ENCODE measurements at places on chromosomes 7 and 10.

GRCh38 chr10:91642831-91643692, 10.2 kb upstream of the PPP1R3C start:
- no peak for DNase-seq

GRCh38 chr7:35717013-35717412, 22.1 kb upstream of the HERPUD2 start:
- DNase-seq: no peak

- no peak for DNase-seq
Measured at GRCh38 chr10:120539076-120539475, 82.0 kb downstream of the PLPP4 start.

- DNase-seq: no peak
Measured at GRCh38 chr10:124062390-124062789, 31.0 kb downstream of the CHST15 start.

GRCh38 chr7:37405128-37405527, 43.5 kb downstream of the ELMO1 start:
- DNase-seq: no peak

DNA sequence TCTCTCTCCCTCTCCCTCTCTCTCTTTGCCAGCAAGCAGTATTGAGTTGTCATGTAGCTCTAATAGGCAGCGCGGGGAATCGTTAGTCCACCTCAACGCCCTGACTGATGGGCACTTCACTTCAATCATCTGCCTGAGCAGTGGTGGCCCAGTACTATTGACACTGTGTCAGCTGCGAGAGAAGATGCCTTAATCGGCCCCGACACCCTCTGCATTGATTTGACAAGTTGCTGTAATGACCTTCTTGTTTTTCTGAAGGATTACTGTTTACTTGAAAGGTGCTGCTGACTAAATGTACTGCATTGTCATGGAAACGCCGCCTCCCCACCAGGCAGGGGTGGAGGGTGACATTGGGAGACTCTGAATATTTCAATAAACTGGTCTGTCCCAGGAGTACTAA, 913.8 kb downstream of the KCNMA1 start:
- DNase-seq: no peak

DNA sequence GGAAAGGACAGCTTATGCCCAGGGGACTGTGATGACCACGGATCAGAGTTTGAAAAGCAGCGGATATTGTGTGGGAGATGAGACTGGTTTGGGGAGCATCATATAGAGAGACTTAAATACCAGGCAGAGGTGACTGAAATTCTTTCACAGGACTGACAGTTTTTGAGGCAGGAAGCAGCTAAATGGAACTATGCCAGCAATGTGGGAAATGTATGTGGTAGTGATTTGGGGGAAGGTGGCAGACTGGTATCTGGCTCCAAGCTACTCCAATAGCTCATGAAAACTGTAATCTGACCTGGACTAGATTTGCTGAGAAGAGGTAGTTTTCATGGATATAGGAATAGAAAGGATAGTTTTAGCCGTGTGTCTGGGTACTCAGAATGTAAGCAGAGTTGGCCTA, 592.6 kb downstream of the REEP3 start:
- DNase-seq: no peak

DNA sequence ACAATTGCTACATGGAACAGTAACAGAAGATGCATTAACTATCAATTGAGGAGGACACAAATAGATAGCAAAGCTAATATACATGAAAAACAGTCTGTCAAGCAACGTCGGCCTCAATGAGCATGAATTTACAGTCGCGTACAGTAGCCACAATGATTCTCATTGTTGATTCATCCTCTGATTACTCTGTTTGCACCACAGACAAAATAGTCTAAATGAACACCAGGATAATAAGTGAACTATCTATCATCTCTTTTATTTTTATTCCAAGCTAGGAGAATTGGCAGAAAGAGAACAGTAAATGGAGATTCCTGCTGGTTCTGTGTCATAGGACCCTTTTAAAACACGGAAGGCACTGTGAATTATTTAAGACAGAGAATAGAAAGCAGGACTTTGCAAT, 108.5 kb downstream of the EVX1 start:
- DNase-seq: no peak

DNA sequence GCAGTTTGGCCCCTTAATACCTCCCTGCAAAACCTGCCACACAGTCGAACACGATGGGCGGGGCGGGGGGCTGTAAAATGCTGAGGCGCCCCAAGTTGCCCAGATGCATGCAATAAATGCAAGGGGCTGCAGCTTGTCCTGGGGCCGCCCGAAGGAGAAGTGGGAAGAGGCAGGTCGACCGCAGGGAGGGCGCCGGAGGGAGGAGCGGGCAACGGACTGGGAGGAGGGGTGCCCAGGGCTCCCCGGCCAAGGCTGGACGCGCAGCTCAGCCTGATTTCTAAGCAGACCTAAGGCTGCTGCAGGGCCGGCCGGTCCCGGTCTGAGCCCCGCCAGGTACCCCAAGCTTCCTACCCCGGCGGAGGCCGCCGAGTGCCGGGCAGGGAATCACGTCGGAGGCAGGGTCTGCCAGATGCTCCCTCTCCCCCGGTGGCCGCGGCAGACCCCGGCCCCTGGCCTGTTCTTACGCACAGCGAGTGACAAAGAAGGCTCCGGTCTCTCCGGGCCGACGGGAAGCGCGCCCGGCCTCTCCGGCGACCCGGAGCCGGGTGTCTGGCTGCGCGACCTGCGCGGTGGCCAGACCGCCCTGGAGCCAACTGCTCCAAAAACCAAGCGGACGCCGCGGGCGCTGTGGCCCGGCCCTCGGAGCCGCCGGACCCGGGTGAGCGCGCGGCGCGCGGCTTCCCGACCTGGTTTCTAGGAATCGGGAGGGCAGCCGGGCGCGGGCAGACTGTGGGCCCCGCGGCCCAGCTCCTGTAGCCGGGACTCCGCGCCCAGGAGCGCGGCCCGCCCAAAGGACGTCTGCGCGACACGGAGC, 744 bp upstream of the EBF3 start:
- DNase-seq: no peak

DNA sequence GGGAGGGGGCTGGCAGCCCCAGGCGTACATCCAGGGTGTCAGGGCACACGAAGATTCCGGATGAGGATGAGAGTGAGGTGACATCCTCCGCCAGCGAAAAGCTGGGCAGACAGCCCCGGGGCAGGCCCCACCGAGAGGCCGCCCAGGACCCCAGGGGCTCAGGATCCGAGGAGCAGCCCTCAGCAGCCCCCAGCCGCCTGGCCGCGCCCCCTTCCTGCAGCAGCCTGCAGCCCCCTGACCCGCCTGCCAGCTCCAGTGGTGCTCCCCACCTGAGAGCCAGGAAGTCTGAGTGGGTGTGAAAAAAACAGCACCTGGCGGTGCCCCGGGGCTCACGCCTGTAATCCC, 3.2 kb downstream of the GJD4 start:
- no peak for DNase-seq

- no peak for DNase-seq
Measured at GRCh38 chr10:70306886-70307520, 23.2 kb upstream of the NPFFR1 start.

GRCh38 chr7:103073989-103074518, 542 bp downstream of the FBXL13 start:
- DNase-seq: no peak

- DNase-seq: no peak
Measured at GRCh38 chr10:83489161-83489560, 650.1 kb upstream of the GHITM start.

- no peak for DNase-seq
Measured at GRCh38 chr7:92456236-92456635, 9.0 kb downstream of the GATAD1 start.

- DNase-seq: no peak
Measured at GRCh38 chr10:80064120-80064886, 14.2 kb upstream of the TMEM254 start.

DNA sequence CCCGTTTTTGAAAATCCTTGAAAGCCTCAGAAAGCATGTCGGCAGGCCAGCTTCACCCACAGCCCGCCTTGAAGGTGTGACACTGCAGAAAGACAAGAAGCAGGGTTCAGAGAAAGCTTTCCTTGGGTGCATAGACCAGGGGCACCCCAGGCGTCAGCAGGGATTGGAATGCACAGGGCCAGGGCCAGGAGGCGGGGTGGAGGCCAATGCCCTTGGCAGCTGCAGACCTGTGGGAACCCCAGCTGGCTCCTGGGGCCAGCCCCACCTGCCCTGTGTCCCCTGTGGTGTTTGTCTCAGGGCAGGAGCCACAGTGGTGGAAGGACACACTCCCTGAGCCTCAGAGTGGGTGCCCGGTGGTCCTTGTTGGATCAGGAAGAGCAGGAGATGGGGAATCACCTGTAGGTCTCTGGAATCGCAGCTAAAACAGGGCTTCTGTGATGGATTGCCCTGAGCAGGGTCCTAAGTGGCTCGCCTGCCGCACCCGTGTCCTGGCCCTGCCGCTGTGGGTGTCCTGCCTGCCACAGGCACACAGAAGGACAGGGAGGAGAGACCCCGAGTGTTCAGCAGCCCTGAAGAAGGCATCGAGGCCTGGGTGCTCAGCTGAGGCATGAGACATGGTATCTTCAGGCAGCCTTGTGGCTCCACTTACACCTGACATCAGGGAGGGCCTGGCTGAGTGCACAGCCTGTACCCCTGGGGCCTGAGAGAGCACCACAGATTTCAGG, 32.5 kb downstream of the ANXA8 start:
- no peak for DNase-seq

DNA sequence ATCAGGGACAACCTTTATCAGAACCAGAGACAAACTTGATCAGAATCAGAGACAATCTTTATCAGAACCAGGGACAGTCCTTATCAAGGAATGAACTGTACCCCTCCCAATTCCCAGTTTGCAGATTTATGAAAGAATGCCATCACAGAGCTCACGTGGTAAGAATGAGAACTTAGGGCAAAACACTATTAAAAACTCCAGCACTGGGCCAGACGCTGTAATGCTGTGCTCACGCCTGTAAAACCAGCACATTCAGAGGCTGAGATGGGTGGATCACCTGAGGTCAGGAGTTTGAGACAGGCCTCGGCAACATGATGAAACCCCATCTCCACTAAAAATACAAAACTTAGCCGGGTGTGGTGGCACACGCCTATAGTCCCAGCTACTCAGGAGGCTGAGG, 85.1 kb upstream of the TNRC18 start:
- DNase-seq: no peak

GRCh38 chr7:111762799-111763198, 200.5 kb upstream of the IMMP2L start:
- DNase-seq: no peak

DNA sequence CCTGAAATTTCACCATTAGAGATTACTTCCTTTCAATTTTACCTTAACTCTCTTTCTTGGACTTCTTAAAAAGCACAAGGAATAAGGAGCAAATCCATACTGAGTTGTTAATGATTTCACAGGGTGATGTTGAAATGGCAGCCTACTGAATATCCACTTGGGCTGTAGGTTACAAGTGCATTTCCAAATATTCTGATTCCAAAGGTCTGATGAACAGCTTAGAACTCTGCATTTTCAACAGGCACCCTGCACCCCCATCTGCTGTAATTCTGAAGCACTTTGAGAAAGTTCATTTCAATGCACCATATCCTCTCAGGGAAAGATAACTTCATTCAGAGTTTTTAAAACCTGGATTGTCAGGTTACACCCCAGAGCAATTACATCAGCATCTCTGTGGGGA, 368.4 kb downstream of the KCNMA1 start:
- no peak for DNase-seq

- DNase-seq: no peak
Measured at GRCh38 chr7:113809581-113809980, 109.2 kb downstream of the PPP1R3A start.

Data from activated naive CD4-positive, alpha-beta T cell treated with Interleukin-2 at 50 U/mL for 16 hours (primary cell).